NCI-H1048 (cell line): ENCODE measurements at places on chromosomes 7 and 10.

DNA sequence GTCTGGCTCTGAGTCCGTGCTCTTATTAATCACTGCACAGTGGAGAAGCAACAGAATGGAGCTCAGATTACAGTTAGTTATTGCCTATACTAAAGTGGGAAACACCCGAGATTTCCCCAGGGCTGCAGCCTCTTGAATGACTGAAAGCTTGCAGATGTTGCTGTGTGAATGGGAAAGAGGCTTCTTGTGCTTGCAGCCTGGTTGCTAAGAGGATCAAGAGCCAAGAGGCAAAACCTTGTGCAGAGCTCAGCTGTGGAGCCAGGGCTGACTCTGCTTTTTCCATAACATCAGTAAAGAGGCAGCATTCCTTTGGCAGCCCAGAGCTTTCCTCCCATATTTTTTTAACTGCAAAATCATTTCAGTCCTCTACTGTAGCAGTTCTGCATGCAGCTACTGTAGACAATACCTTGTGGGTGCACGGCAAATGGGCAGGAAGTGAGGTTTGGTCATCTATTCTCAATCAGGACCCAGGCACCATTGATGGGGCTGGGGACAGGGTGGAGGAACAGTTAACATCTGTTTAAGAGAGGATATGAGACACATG, 86.5 kb downstream of the RALA start:
- no peak for DNase-seq

DNA sequence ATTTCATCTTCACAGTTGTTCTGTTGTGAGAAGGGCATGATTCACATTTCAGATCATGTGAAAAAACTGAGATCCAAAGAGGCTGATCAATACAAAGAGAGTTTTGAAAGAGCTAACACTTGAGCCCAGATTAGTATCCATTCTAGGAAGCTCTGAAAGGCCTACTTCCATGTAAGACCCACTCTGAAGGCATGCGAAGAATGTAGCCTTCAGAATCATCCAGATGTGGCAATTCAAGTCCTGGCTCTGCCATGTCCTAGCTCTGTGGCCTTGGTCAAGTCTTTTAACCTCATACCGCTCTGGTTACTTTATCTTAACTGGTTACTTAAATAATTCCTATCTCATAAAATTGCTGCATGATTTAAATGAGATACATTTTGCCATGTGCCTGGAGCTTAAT, 111.1 kb downstream of the FZD1 start:
- no peak for DNase-seq

DNA sequence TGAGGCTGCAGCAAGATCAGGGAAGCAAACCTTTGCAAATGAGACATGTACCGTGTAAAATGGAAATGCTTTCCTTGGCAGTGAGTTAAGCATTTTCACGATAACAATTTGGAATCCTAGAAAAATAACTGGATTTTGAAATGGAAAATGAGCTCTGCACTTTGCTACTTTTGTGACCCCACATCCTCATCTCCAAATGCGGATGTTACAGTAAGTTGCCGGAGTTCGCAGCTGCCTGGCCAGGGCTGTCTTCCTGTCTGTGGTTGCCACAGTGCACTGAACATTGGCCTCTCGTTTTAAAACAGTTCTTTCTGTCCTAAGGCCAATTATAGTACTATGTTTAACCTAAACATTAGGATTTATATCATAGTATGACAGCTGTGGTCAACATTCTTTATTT, 136.2 kb upstream of the FZD8 start:
- no peak for DNase-seq

- no peak for DNase-seq
Measured at GRCh38 chr7:100437150-100438100, 1.1 kb upstream of the PPP1R35 start.

- DNase-seq = no peak
Measured at GRCh38 chr10:28840971-28841370, 163.7 kb downstream of the BAMBI start.

GRCh38 chr10:99709480-99710229, 22.3 kb downstream of the COX15 start:
- no peak for DNase-seq

- DNase-seq = no peak
Measured at GRCh38 chr10:971150-971542, 17.1 kb upstream of the GTPBP4 start.

DNA sequence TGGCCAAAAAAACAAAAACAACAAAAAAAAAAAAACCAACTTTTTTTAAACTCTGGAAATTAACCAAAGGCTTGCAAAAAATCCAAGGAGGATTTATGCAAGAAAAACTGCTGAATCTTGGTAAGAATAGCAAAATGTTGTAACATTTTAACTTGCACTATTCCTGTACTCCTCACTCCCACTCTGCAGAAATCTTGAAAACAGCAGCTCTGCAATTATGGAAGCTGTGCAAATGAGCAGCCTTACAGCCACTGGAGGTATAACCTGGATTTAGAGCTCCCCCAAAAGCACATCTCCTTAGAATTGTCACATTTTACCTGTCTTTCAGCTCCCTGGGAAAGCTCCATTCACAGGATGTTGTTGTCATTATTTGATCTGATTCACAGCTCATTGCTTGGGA, 41.8 kb upstream of the LRGUK start:
- DNase-seq = no peak

GRCh38 chr10:31148951-31149350, 117.3 kb upstream of the ZNF438 start:
- DNase-seq = no peak

DNA sequence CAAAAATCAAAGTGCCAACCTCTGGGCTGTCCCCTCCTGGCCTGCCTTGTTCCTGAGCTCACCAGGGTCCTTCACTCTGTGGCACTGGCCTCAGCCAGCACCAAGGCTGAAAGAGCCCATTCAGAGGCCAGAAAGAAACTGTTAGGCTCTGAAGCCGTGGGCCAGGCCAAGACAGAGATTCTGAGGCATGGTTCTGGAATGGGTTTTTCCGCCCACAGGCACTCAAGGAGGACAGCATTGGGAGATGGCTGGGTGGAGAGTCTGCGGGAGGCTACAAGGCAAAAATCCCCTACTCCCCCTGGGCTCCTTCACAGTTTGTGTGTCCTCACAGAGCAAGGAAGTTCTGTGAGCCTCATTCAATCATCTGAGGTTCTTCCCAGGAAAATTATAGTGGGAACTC, 31.7 kb downstream of the GRIFIN start:
- no peak for DNase-seq

DNA sequence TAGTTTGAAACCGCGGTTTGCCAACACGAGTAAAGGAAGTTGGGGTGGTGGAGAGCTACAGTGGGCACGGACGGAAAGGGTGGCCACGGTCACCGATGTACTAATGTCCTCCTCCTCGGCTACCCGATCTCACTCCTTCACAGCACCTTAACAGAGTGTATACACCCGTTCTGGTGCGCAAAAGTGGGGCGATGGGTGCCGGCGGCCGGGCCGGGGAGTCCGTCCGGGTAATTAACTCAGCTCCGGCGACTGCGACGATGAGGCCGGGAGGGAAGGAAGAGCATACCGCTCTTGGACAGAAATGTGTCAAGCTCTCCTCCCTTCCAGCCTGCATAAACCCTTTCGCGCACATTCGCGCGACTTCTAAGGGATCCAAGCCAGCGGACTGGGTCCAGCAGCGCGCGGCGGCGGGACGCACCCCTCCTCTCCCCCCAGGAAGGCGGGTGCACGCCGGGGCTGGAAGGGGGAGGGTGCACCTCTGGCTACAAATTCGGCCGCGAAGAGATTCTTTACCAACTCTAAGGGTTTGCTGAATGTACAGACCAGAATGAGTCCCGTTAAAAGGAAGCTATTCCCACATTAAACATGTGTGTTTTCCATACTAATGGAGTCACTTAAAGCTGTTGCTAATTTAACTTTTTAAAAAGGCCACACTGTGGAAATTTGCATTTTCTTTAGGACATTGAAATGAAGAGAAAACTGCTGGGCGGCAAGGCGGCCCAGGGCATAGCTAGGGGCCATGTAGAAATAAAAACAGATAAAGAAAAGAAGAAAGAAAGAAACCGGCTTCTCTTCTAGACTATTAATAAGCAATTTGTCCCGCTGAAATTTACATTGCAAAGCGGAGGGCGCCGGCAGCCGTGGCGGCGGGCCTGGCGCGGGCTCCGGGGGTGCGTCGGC, 6.6 kb upstream of the EBF3 start:
- DNase-seq = no peak

- DNase-seq = peak; percentile 50
Measured at GRCh38 chr10:12720217-12720981, 281.1 kb downstream of the CCDC3 start.

GRCh38 chr7:138205614-138206150, 129.4 kb downstream of the AKR1D1 start:
- no peak for DNase-seq

GRCh38 chr7:26369593-26369992, 77.9 kb downstream of the SNX10 start:
- no peak for DNase-seq

DNA sequence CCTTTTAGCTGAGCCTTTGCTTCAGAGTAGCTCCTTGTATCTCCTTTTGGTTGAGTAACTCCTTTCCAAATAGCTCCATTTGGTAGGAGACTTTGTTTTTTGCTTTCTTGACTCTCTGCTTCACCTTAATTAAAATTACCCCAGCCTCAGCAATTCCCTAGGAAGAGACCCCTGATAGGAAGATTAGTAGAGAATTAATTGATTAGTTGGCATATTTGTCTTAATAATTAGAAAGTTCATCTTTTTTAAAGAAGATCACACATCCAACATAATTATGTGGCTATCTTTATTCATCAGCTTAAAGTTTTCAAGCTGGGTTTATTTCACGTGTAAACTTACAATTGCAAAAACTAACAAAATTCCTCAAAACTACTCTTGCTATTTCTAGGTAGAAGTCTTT, 119.1 kb downstream of the LRRN3 start:
- no peak for DNase-seq

- DNase-seq = no peak
Measured at GRCh38 chr7:139543801-139544603, 20.5 kb downstream of the CLEC2L start.

DNA sequence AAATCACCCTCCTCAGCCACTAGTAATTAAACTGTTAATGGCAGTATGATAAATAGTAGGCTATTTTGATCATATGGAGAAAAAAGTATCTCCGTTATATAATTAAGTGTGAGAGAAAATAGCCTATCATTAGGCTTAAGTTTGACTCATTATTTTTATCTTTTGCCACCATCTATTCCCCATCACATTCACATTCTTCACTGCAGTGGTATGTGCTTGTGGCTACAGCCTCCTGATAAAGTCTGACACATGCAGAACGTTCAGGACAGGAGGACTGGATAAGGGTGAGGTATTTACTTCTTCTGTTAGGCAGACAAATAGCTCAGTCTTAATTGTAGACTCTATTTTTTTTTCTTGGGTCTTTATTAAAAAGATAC, 5.8 kb downstream of the NEBL start:
- no peak for DNase-seq

DNA sequence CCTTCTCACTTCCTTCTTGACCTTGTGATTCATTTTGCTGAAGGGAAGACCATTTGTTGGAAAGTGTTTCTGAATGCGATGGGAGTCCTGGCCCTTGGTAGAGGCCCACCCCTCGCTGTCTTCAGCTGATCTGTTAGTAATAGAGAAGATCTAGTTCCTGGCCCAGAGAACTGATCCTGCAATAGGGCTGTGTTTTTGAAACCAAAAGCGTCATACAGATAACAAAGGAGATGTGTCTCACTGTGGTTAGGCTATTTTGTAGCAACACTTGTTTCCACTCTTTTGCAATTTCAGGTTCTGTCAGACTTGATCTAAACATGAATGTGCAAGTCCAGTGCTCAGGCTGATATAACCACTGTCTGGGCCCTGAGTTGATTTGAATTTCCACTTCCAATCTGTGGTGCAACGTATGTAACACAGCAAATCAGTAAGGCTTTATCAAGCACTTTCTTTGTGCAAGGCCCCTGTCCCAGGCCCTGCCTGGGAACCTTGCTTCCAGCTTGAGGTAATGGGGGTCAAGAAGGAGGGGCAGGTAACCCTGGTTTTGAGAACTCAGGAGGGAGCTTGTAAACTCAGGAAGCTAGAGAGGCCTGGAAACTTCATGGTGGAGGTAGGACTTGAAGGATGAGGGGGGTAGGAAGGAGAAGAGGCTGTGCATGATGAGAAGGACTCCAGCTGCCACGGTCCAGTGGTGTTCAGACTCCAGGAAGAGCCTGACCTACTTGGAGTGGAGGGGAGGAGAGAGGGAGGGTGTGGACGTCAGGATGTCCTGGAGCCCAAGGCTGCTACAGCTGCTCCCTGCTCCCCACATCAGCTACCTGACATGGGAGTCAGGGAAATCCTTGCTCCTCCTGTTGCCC, 42.2 kb upstream of the SRGN start:
- DNase-seq = no peak

- no peak for DNase-seq
Measured at GRCh38 chr10:126124668-126125349, 228.4 kb downstream of the FANK1 start.

GRCh38 chr7:101428093-101428866, 65.6 kb downstream of the COL26A1 start:
- no peak for DNase-seq

GRCh38 chr7:129417073-129417472, 17.2 kb upstream of the STRIP2 start:
- DNase-seq = no peak

DNA sequence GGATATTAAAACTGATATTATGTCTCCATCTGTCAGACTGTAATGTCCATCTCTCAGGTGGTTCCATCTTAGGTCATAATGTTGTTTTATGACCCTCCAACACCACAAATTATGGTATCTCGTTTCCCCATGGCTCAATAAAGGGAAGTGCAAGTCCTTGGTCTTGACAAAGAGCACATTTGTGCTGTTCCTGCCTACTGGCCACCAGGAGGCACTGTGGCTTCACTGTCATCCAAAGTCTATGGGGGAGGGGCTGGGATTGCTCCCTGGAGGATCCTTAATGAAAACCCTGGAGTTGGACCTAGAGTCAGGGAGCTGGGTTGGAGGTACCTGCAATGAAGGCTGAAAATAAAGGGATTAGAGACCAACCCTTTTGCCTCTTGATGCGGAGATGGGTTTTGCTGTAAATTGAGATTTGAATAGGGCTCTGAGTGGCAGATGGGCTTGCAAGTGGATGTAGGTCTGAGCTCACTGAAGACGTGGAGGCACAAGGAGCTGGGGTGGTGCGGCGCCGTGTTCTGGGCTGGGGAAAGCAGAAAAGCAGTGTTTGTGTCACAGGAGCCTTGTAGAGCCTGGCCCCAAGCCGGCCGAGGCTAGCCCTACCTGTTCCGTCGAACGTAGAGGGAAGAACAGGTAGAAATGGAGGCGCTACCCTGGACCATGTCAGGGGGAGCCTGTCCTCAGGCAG, 180.5 kb upstream of the PRSS58 start:
- no peak for DNase-seq

DNA sequence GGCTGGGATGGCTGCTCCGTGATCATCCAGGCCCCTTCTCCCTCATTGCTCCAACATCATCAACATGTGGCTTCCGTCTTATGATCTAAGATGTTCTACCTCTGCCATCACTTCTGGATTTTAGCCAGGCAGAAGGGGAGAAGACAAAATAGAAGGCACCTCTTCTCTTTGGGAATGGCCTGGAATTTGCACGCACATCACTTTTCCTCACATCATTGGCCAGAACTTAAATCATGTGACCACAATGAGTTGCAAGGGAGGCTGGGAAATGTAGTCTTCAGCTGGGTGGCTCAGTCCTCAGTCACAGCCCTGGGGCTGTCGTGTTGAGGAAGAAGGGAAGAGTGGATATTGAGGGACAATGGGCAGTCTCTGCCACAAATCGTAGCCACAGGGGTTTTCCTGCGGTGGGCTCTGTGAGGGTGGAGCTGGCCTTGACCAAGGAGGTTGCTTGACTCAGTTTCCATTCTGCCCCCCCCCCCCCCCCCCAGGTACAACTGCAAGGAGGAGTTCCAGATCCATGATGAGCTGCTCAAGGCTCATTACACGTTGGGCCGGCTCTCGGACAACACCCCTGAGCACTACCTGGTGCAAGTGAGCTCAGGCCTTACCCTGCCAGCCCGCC, 50.3 kb downstream of the PALD1 start:
- DNase-seq = peak; percentile 23
